NCI-H1092 treated with DMSO at 0.1 percent for 48 hours (cell line): ENCODE measurements at places on chromosomes 4 and X.

- no peak for DNase-seq
Observed at GRCh38 chr4:103098756-103099440, 736 bp downstream of the BDH2 start.

DNA sequence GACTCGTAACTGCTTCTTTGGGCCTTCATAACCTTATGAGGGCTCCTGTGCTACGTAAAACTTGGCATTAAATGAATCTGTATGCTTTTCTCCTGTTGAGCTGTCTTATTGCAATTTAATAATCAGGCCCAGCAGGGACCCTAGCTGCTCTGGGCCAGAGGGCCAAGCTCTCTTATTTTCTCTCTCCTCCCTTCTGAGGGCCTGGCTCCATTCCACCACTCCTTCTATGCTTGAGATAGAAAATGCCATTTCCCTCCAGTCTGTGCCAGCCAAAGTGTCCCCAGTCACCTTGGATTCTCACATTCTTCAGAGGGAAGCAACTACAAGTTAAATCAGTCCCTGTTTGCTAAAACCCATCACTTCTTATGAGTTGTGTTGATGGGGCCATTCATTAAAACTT lies 90.1 kb downstream of the CLCN4 start:
- DNase-seq = no peak

- DNase-seq = no peak
Observed at GRCh38 chrX:1836683-1837082, 221.8 kb downstream of the ASMT start.

- DNase-seq = no peak
Observed at GRCh38 chr4:109462802-109463201, 29.2 kb downstream of the SEC24B start.

DNA sequence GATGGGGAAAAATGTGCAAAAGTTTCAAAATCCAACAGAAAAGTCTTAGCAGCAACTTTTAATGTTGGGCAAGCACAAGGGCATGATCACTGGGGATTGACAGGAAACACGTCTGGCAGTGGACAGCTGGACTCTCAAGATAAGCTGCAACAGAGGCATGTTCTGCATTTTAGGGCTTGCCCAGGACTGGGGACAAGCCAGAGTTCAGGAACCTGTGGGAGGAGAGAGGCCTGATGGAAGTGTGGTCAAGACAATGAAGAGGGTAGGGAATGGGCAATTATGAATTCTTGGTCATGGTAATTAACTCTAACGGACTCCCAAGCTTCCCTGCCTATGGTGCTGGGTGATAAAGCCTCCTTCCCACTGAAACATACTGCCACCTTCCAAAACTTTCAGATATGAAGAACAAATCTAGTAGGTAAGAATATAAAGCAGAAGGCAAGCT lies 48.4 kb downstream of the ANXA3 start:
- DNase-seq = no peak

DNA sequence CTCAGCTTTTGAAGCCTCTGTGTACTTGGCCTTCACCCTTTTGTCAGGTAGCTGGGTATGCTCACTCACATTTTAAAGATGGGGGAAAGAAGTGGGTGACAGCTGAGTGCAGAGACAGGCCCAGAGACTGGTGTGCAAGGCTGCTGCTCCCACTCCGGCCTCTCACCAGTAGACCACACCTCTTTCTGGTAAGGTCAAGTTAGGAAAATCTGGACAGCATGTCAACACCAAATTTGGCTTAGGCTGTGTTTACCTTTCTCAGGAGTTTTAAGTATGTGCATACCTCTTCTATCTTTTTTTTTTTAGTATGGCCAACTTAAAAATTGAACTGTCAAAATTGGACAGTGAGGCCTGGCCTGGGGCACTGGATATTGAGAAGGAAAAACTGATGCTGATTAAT lies 66.6 kb downstream of the CLDN22 start:
- DNase-seq = no peak

DNA sequence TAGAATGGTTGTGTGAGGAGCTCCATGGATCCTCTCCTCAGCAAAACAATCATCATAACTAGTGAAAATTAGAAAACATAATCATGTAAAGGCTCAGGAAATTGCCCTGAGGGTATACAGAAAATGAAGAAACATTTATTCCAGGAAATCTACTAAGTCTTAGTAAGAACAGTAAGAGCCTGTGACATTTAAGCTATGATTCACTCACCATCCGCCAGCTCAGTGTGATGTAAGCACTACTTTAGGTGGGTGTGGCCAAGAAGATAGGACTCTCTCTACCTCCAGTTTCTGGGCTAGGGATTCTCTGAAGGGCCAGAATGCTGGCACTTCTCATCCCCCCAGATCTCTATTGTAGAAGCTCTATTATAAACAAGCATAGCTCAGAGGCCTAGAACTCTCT lies 147.5 kb downstream of the DLG3 start:
- DNase-seq = no peak

- DNase-seq = no peak
Observed at GRCh38 chrX:66328950-66329596, 165.0 kb downstream of the HEPH start.

DNA sequence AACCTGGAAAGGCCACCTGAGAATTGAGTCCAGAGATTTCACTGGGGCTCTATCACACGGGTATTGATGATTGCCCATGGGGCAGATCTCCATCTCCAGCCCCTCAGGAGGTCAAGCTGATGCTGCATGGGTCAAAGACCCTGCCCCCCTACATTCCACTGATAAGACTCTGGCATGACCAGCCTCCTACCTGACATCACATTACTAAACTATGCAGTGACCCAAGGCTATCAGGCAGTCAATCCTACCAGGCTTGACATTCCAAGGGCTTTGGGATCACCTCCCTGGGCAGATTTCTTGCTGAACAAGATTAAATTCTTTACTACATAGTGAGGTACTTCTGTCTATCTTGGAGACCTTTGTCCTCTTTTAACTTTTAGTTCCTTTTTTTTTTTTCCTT lies 192.7 kb upstream of the STS start:
- DNase-seq = no peak

DNA sequence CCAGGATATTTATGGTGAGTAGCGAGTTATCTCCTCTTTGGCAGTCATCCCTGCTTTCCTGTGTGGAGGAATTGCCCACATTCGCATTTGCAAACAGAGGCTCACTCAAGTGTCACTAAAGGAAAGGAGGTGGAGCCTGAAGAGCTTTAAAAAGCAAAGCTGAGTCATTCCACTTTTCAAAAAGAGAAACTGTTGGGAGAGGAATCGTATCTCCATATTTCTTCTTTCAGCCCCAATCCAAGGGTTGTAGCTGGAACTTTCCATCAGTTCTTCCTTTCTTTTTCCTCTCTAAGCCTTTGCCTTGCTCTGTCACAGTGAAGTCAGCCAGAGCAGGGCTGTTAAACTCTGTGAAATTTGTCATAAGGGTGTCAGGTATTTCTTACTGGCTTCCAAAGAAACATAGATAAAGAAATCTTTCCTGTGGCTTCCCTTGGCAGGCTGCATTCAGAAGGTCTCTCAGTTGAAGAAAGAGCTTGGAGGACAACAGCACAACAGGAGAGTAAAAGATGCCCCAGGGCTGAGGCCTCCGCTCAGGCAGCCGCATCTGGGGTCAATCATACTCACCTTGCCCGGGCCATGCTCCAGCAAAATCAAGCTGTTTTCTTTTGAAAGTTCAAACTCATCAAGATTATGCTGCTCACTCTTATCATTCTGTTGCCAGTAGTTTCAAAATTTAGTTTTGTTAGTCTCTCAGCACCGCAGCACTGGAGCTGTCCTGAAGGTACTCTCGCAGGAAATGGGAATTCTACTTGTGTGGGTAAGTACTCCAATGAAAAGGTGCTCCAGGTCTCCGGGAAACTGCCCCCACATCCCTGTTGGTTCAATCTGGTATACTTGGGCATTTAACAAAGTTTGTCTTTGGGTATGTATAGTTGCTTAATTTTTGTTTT lies at the start of gene EGF:
Gene EGF, plus strand, starts transcription at position 178 of the 890 bp plus-strand sequence. Its CDS starts 453 bp downstream, at position 631.
- DNase-seq = no peak

DNA sequence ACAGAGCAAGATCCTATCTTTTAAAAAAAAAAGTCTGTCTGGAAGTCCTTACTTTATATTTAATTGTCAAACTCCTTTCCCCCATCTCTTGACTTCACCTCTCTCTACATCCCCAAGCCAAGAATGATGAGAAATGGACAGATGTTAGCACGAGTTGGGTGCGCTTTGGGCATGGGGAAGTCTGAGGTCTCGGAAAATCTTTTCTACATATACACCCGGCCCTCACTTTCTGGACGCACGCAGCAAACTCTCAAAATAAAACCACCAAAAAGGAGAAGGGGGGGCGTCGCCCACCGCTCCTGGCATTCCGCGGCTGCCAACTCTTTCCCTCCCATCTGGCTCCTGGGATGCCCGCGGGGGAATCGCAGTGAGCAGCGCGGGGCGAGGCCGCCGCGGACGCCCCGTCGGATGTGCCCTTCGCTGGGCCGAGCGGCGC lies 756 bp downstream of the IGFBP7 start:
- no peak for DNase-seq

GRCh38 chr4:54726907-54727306 lies 69.2 kb downstream of the KIT start:
- no peak for DNase-seq

DNA sequence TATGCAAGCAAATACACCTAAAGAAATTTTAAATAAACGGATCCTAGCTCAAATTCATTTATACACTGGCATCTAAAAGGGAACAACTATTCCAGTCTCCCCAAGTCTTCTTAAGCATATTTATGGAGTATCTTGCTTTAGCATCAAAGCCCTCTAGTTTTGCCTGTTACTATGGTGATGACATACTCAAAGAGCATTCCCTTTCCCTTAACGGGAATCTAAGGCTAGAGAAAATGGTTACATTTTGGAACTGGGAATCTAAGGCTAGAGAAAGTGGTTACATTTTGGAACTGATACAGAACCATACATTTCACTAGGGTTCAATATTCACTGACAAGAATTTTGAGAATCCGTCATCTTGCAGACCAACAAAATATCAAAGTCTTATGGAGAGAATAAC lies 271.2 kb downstream of the CHIC1 start:
- no peak for DNase-seq

DNA sequence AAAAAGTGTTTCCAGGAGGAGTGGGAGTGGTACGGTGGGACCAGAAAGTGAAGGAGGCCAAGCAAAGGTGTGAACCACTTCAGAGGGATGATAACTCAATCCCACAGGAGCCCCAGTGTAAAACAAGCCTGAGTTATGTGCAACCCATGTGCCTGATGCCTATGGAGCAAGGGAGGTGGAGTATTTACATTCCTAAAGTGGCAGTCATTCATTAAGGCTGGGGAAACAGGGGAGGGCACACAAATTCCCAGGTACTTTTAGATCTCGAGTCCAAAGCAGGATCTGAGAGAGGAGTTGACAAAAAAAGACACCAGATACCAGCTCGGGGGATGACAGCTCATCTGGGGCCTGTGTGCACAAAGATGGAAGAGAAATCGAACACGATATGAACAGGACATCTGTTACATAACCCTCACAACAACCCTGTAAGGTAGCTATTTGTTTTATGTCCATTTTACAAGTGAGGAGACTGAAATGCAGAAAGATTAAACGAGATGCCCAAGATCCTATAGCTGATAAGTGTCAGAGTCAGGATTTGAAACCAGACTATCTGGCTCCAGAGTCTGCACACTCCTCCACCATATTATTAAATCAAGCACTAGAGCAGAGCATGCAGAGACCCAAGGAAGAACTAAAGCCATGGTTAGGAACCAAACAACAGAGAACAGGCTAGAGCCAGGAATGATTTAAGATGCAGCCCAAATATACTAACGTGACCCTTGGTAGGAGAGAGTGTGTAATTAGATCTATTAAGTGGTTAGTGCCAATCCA lies 91.9 kb upstream of the MAPK10 start:
- DNase-seq = no peak

DNA sequence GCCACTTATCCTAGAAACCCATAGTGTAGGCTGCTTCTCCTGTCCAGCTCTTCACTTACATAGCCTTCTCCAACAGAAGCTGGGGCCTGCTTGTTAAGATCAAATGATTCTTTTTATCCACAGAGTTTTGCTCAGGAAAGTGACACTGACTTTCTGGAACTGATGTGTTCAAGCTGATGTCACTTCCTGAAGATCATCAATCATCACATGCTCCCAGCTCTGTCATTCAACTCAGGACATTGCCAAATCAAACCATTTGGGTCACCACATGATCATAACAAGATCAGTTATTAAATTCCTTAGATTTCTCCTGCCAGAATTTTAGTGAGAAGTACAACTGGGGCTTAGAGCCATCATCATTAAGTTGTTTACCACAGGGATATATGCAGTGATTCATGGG lies 39.4 kb downstream of the GLRA3 start:
- no peak for DNase-seq

- DNase-seq = no peak
Observed at GRCh38 chr4:111221371-111221770, 598.5 kb upstream of the PITX2 start.

DNA sequence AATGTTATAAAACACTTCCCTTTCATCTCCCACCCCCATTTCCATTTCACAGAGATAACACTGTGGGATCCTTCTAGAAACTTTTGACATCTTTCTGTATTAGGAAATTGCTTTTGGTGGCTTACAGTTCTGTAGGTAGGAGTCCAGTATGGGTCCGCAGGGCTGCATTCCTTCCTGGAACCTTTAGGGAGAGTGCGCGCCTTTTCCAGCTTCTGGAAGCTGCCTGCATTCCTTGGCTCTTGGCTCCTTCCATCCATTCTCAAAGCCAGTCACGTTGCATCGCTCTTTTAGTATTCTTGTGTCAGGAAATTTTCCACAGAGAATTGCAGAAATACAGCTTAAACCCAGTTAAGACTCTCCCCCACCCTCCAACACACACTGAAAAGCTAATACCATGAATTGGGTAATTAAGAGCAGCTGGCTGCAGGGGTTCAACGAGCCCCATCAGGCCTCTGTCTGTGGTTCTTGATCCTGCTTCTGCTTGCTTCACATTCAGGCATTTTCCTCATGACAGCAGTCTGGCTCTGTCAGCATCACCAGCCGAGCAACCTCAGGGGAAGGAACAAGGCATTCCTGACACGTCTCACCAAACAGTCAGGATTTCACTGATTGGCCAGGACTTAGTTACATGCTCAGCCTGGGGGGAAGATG lies 48.8 kb downstream of the SEPTIN11 start:
- DNase-seq = no peak

DNA sequence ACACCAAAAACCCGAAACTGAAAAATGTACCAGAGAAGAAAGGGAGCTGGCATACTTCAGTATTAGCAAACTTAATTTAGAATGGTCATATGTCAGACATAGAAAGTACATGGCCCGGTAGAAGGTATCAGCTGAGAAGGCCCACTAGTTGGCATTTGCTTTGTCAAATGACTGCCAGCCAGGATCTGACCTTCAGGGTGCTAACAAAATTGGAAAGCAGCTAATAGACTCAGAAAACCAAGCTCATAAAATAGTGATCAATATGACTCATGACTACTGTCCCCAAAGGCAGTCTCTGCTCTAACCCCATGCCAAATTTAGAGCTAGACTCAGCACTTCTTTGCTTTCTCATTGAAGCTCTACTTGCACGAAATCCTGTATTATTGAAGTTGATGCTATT lies 342.7 kb downstream of the PDGFC start:
- no peak for DNase-seq

DNA sequence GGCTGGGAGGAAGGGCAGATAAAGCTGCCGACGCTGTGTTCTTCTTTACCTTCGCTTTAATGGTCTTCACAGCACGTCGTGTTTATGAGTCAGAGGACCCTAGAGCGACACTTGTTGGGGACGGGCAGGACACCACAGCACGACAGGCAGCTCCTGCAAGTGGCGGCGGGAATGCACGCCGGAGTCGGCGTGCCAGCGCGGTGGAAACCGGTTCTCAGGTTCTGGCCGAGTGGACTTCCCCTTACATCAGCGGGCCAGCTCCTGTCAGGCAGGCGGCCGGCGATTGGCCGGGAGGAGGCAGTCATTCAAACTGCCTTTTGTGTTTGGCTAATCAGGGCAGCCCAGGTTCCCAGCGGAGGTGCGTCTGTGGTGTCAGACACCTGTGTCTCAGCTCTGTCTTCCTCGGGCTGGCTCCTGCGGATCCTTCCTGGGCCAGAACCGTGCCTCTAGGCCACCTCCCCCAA lies 150.9 kb downstream of the SHROOM3 start:
- peak; percentile 83 for DNase-seq
